ENCODE measurements at places on chromosomes 5 and 9.

DNA sequence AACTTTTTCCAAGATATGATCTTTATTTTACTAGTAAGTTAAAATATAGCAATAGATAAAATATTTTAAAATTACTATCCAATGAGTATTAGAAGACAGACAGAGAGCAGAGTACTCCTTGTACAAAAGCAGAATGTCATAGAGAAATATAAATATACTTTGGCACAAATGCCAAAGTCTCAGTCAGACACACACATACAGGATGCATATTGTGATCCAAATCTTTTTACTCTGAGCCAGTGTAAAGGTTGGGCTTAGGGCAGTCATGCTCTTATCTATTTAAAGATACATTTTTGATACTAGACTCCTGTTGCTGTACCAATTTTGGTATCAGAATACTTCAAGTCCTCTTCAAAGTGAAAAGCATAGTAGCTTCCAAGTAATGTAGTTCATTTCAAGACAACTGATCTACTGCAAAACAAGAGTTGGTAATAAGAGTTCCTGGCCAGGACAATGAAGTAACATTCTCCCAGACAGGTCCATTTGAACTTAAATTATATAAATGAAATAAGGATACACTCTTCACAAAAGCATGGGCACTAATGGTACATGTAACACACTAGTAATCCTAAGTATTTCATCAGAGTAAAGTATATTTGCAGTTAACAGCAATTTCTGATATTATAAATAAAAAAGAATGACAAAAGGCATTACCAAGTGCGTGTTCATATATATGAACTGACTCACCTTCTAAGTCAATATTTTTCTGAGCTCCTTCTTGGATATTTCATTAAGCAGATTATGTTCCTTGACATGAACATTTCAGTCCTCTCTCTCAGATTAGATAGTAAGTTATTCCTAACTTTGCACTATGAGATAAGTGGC, 10.5 kb downstream of the PFDN1 start:
- no peak for DNase-seq

DNA sequence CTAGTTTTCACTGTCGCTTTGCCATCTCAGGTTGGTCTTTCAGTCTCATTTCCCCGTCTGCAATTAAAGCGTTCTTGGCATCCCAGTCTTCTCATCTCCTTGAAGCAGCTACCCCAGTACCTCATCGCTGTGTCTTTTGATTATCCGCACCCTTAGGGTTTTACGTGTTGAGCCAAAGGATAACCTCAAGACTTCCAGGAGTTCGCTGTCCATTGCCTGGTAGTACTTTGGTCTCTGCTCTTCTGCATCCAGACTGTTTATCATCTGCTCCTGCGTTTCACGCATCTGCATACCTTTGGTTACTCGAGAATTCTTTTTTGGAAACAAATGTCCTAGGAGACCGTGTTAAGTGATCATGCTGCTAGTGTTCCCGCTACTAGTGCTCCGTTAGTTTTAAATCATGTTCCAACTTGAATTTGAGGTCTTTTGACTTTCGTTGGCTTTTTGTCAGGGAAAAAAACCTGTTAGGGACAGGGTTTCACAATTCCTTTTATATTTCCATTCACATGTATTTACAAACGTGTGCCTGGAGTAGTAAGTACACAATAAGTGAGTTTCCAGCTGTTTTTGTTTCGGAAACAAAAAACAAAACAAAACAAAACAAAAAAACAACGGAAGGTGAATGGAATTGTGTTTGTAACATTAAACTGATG, 888 bp downstream of the RABGAP1 start:
- DNase-seq = no peak

GRCh38 chr9:11190719-11191118, 577.9 kb upstream of the PTPRD start:
- no peak for DNase-seq

DNA sequence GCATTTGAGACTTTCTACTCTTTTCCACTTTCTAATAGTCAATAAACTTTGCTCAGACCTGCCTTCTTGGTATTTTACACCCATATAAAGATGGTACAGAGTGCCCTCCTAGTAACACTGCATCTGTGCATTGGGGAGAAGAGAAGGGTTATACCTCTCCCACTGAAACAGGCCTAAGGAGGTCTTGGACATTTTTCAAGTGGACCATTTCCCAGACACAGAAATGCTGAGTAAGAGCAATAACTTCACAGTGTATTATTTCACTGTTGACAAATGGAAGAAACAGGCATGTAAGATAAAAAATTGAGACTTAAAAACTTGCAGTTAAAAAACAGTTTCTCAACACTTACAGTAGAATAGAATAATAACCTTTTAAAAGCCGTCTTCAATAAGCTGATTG, 1224.0 kb upstream of the CDH18 start:
- DNase-seq = no peak

DNA sequence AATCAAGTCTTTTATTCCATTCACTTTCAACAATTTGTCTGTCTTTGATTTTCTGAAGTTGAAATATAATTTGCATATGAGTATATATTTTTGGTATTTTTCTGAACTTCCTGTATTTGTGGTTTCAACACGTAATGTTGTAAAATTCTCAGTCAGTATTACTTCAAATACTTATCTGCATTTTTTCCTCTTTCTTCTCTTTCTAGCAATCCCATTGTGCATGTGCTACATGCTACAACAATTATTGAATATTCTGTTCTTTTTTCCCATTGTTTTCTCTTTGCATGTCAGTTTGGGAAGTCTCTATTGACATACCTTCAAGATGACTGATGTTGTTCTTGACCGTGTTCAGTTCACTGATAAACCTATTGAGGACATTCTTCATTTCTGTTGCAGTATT, 5.6 kb upstream of the ANKRD18A start:
- DNase-seq = no peak
